ENCODE measurements at places on chromosomes 4 and X.
A peak's percentile ranks its signal among the peaks of the same experiment; 100 is the strongest.

- no peak for DNase-seq
Observed at GRCh38 chr4:115515772-115516171, 402.4 kb upstream of the NDST4 start.

DNA sequence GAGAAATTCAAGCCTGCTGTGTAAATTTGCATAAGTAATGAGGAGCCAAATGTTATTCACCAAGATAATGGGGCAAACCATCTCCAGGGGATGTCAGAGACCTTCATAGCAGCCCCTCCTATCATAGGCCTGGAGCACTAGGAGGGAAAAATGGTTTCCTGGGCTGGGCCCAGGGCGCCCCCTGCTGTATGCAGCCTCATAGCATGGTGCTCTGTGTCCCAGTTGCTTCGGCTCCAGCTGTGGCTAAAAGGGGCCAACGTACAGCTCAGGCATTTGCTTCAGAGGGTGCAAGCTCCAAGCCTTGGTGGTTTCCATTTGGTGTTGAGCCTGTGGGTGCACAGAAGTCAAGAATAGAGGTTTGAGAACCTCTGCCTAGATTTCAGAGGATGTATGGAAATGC lies 859.3 kb downstream of the RPA4 start:
- no peak for DNase-seq

GRCh38 chr4:112721627-112722026 lies 84.7 kb downstream of the LARP7 start:
- DNase-seq: no peak

DNA sequence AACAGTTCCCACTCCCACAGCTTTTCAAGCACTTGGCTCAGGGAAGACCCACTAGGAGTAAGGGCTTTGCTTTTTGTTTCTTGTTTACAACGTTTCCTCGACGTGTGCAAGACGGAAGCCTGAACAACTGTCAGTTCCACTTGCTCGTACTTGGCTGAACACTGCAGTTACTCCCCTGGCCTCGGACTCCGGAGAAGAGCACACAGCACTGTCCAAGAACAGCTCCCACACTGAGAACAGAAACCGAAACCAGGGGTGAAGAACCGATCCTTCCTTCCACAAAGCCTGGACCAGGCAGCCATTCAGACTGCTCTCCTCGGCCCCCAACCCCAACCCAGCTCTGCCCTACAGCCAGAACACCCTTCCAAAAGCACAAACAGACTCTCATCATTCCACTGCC lies 25.5 kb downstream of the IRF2 start:
- DNase-seq: peak; percentile 46

- DNase-seq: no peak
Observed at GRCh38 chr4:1685235-1686150, 1.4 kb upstream of the FAM53A start.

GRCh38 chr4:76997077-76997476 lies 47.5 kb downstream of the SEPTIN11 start:
- DNase-seq: no peak

GRCh38 chr4:181608181-181608580 lies 635.0 kb upstream of the TENM3 start:
- DNase-seq: no peak

- no peak for DNase-seq
Observed at GRCh38 chrX:250965-251364, 30.2 kb upstream of the PLCXD1 start.

GRCh38 chr4:75672461-75673026 lies 667 bp downstream of the G3BP2 start:
- no peak for DNase-seq

DNA sequence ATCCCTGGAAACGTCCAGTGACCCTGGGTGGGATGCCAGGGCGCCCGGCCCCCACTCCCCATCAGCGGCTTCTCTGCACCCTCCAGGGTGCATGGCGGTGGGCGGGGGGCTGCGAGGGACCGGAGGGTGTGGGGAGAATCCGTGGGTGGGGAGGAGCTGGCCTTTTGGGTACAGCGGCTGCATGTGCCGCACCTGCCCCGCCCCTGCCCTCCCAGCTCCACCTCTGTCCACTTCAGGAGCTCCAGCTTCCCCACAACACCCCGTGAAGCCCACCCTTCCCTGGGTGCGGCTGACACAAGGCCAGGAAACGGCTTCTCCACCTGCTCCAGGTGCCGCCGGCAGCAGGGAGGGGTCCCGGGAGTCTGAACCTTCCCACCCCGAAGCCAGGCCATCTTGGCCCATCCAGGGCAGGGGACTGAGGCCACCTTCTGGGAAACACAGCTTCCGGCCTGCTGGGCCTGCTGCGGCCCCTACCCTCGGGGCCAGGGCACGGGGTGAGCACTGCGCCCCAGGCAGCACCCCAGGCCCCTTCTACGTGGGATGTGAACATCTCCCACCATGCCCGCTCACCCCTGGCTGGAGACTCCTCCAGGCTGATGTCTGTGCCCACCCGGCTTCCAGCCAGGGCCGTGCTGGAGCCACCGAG lies 34.6 kb downstream of the CPLX1 start:
- DNase-seq: no peak

DNA sequence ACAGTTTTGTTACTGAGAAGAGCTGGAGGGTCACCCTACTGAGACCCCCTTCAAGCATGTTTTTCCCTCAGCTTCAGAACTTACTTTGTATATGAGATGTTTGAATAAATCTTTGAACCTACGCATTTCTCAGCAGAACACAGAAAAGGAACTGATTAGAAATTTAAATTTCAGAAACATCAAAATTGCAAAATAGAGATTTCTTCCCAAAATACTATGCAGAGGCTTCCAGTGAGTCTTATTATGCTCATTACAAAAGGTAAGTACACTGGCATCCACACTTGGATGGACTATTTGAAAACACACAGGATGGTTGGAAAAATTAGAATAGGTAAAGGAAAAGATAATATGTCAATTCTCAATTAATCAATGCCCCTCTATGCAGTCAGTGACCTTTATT lies 91.2 kb downstream of the COX7B2 start:
- no peak for DNase-seq

GRCh38 chr4:153115322-153116290 lies 88.6 kb upstream of the TRIM2 start:
- DNase-seq: no peak

GRCh38 chr4:66266035-66266434 lies 595.7 kb upstream of the EPHA5 start:
- DNase-seq: no peak

DNA sequence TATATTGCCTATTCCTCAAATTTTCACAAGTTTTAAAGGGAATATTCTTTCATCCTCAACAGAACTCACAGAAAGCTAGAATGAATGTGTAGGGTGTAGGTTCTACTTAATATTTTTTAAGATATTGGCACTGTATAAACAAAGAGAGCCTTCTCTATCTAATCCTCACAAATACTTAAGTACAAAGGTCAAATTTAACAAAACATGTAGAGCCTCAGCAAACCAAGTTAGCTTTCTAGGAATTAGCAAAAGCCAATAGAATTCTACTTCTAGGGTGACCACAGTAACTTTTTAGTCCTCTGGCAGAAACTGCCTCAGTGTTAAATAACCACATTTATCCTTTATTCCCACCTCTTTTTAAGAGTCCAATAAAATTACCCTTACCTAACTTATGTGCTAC lies 19.3 kb downstream of the DHX15 start:
- DNase-seq: no peak

- DNase-seq: no peak
Observed at GRCh38 chr4:11507920-11508319, 79.2 kb upstream of the HS3ST1 start.

DNA sequence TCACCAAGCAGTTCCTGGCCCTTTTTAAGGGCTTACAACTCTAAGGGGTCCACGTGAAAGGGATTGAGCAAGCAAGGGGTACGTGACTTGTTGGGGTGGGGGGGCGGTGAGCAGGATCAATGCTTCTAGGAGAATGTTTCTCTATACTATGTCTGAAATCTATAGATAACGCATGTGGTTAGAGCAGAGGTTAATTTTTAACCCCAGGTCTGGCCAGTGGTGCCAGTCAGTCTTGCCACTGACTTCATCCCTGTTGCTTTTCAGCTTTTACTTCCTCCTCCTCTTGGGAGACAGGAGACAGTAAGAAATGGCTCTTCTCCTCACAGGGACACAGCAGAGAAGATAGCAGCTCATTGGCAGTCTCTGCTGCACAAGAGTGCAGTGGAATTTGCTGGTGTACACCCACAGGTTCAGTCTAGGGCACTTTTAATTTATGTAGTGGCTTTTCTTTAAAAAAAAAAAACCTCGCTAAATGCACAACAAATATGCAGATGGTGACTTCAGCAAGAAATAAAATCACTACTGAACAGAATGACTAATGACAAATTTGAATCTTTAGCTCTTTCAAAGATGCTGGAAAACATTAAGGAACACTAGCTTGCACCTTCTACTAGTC lies 190.5 kb downstream of the CCNG2 start:
- DNase-seq: no peak

GRCh38 chr4:186159613-186160012 lies 31.8 kb upstream of the CYP4V2 start:
- no peak for DNase-seq

DNA sequence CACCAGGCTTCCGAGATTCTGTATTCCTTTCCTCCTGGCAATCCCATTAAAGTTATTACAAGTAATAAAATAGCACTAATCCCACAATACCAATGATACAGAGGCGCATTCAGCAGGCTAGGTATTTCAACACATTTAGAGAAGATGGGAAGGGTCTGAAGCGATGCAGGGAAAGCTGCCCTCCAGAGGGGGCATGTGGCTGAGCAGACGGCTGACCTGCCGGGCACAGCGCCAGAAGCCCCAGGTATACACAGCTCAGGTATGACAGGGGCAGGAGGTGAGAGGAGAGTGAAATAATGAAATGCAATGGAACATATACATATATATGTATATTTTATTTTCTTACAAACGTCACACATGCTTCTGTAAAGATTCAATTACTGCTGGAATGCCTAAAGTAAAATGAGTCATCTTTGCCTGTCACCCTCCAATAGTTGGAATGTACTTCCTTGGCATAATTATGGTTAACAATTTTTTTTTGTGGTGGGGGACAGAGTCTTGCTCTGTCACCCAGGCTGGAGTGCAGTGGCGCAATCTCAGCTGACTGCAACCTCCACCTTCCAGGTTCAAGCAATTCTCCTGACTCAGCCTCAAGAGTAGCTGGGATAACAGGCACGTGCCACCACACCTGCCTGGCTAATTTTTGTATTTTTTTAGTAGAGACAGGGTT lies 21.3 kb upstream of the CDKN2AIP start:
- no peak for DNase-seq

GRCh38 chrX:23235051-23235450 lies 99.6 kb upstream of the PTCHD1 start:
- DNase-seq: no peak

- DNase-seq: no peak
Observed at GRCh38 chr4:1553365-1553764, 130.7 kb downstream of the FAM53A start.

- no peak for DNase-seq
Observed at GRCh38 chr4:88442689-88443191, 14.2 kb upstream of the HERC5 start.
